ENCODE measurements at places on chromosomes 4 and X.

DNA sequence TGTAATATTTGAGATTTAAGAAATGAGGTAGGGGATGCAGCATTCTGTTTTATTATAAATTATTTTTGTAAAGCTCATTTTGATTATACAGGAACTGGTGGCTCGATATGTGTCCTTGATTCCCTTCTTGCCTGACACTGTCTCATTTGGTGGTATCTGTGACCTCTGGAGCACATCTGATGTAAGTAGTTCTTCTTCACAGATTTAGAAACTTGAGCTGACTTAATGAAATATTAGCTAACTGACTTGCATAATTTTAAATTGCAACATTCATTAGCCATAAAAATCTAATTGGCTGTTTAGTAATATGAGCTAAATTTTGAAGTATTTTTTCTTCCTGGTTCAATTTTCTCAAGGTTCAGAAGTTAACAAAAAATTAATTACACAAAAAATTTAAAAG, 69.1 kb downstream of the FBXL5 start:
- no peak for DNase-seq

DNA sequence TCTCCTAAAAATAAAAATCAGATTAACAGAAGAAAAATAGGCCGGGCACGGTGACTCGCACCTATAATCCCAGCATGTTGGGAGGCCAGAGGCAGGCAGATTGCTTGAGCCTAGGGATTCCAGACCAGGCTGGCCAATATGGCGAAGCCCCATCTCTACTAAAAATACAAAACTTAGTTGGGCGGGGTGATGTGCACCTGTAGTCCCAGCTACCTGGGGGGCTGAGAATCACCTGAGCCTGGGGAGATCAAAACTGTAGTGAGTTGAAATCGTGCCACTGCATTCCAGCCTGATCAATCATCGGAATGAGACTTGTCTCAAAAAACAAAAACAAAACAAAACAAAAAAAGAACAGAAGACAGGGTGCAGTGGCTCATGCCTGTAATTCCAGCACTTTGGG, 32.8 kb upstream of the NOCT start:
- no peak for DNase-seq

DNA sequence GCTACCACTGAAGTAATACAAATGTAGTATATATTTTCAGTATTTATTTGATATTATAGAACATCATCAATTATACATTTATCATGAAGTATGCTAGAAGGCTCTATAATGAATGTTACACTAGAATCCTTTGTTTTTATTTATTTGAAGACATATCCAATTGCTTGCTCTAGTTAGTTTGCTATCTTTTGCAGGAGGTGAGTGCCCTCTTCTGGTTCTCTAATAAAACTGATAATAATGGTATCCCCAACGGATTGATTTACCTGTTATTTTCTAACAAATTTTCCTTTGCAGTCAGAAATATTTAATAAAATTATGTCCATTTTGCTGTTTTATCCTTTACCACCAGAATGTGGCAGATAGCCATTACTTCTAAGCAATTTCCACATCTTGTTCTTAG, 274.3 kb upstream of the TACR3 start:
- peak; percentile 36 for DNase-seq

- DNase-seq: no peak
Measured at GRCh38 chr4:162061214-162061613, 102.6 kb downstream of the FSTL5 start.

- DNase-seq: no peak
Measured at GRCh38 chrX:101408532-101408841, 465 bp downstream of the HNRNPH2 start.

GRCh38 chrX:131633285-131633917, 89.5 kb downstream of the OR13H1 start:
- peak; percentile 61 for DNase-seq

- DNase-seq: peak; percentile 37
Measured at GRCh38 chr4:81486502-81486901, 14.8 kb upstream of the RASGEF1B start.

GRCh38 chrX:8927701-8928100, 106.2 kb downstream of the FAM9B start:
- no peak for DNase-seq

GRCh38 chr4:37431417-37431743, 186.8 kb downstream of the NWD2 start:
- peak; percentile 86 for DNase-seq

GRCh38 chrX:14616836-14617235, 87.5 kb downstream of the GLRA2 start:
- peak; percentile 3 for DNase-seq

DNA sequence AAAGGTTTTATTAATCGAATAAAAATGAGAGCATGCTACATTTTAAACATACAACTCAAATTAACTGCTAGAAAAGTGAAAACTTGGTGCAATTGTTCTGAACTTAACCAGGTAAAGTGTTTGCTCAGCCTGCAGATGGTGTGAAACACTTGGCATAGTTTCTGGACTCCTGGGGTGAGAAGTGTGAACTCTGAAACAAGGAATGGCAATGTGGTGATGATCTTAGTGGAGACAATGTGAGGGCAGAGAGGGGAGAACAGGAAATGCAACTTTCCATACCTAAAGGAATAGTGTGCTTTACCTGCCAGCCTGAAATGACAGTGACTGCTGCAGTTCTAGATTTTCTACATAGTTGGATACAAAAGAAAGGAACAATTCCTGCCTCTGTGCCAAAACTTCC, 57.4 kb downstream of the CCSER1 start:
- no peak for DNase-seq

- no peak for DNase-seq
Measured at GRCh38 chrX:1910207-1910470, 295.3 kb downstream of the ASMT start.

DNA sequence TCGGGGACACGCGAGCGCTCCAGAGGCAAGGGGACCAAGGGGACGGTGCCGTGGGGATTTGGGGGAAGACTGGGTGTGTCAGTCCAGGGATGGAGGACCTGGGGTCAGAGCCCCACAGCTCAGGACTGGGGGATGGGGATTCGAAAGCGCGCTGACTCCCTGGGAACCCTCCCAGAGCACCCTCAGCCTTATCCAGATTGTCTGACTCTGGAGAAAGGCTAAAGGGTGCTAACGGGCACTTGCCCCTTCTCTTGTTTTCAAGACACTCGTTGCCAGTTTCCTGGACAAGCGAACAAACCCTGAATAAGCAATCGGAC, 1.1 kb downstream of the DOCK11 start:
- no peak for DNase-seq

DNA sequence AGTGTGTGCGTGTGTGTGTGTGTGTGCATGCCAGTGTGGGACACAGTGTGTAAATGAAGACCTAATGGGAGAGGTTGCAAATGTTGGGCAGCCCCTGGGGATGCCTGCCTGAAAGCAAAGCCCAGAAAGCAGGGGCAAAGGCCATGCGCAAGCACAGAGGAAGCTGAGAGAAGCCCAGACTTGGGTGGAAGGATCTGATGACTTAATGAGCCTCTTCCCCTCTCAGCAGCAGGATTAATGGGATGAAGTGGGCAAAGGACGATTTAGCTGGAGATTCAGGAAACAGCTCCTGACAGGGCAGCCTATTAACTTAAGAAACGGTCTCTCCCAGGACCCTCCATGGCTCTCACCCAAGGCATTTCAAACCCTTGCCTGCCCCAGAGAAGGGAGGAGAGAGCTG, 107.3 kb downstream of the EFNB1 start:
- no peak for DNase-seq

DNA sequence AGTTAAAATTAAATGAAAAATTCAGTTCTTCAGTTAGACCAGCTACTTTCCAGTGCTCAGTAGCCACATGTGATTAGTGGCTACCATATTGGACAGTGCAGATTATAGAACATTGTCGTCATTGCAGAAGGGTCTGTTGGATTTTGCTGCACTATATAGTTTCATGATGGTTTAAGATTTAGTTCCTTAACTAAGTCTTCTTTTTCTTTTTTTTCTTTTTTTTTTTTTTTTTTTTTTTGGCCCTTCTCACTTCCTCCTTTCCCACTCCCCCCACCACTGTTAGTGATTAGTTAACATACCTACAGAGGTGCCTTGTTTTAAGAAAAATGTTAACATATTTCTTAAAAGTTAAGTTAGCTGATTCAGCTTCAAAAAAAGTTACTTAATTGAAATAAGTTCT, 9.0 kb downstream of the RAB9A start:
- DNase-seq: no peak

DNA sequence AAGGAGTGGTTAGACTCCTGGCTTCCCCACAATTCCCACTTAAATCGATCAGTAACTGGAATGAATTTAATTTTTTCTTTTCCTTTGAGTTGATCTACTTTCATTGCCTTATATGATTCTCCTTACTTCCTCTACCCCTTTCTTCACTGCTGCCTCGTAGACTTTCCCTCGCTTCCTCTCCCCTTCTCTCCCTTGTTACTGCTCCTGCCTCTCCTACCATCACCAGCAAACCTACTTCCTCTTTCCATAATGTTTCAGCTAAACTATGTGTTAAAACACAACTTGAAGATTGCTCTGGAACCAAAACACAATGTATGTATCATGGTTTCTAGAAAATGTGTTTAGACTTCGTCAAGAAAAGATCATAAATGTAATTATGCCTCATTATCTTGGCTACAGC, 132.0 kb upstream of the TET2 start:
- DNase-seq: no peak

DNA sequence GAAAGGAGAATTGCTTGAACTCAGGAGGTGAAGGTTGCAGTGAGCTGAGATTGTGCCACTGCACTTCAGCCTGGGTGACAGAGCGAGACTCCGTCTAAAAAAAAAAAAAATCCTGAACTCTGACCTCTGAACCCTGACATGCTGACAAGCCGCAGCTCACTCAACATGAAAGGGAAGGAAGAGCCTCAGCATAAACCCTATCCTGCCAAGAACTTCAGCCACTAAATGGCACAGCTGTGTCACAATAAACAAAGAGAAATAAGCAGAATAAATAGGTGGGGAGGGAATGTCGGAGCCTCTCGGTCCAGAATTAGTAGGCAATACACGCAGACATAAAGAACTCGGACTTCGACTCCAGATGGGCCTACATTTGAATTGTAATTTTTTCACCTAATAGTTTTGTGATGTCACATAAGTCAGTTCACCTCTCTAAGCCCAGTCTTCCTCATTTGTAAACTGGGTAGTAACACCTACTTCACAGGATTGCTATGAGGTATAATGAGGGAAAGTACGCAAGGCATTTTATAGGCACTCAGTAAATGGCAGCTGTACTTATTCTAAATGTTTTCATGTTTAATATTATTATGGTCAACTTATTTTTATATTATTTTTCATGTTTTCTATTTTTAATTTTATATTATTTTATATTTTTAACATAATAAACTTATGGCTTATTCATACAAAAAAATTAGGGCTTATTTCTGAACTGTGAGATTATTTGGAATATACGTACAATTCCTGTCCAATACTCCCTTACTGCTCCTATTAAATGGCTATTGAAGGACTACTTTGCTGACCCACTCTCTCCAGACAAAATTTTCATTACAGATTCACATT, 243.4 kb downstream of the SCFD2 start:
- DNase-seq: no peak

DNA sequence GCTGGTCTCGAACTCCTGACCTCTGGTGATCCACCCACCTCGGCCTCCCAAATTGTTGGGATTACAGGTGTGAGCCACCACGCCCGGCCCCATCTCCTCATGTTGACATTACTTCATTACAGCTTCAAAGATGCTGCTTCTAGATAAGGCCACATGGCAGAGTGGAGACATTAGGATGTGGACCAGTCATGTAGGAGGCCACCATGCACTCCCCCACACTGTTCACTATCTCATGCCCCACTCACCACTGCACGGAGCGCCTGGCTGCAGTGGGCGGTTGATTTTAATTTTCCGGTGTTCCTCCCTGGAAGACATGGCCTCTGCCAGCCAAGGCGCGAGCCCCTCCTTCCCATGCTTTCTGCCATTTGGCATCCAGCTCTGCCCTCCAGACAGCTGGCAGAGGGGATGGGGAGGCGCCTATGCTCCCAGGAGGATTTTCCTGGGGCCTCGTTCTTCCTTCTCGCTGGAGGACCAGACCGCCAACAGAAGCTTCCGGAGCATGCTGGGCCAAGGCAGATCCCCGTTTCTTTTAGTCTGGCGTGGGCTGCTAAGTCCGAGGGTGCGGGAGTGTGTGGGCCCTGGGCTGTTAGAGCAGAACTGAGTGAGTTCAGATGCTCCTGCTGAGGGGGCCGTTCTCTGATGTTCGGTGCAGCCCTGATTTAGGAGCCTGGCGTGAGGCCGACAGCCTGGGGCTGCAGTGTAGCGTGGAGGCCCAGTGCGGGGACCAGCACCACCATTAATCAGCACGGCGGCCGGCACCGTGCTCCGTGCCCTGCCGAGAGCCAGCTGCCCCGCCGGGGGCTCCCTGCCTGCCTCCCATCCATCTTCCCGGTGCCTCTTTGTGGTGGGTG, 93.1 kb downstream of the SORCS2 start:
- no peak for DNase-seq

DNA sequence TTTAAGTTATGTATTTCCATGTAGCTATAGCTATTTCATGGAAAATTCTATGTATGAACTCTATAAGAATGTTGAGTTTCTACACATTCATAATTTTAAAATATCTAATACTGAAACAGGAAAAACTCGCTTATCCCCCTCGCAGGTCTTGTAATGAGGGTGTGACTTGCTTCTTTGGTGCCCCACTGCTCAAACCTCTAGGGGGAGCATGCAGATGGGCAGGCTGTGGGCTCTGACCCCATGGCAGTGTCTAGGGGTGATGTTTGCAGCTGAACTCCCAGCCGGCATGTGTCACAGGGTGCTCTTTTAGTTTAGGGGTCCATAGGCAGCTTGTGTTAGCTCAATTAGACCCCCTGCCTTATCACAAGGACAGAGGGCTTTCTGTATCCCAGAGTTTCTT, 1825.7 kb upstream of the ADGRL3 start:
- DNase-seq: no peak

- no peak for DNase-seq
Measured at GRCh38 chr4:2289311-2289954, 27.5 kb upstream of the MXD4 start.

GRCh38 chr4:176782191-176782590, 10.5 kb downstream of the VEGFC start:
- no peak for DNase-seq

All from NCI-H526 (cell line).